Stimulated activated CD8-positive, alpha-beta memory T cell treated with anti-CD3 and anti-CD28 coated beads, Interleukin-4, amount 100 ng/mL, for 4 hours (primary cell): ENCODE measurements at places on chromosomes 5 and 9.

DNA sequence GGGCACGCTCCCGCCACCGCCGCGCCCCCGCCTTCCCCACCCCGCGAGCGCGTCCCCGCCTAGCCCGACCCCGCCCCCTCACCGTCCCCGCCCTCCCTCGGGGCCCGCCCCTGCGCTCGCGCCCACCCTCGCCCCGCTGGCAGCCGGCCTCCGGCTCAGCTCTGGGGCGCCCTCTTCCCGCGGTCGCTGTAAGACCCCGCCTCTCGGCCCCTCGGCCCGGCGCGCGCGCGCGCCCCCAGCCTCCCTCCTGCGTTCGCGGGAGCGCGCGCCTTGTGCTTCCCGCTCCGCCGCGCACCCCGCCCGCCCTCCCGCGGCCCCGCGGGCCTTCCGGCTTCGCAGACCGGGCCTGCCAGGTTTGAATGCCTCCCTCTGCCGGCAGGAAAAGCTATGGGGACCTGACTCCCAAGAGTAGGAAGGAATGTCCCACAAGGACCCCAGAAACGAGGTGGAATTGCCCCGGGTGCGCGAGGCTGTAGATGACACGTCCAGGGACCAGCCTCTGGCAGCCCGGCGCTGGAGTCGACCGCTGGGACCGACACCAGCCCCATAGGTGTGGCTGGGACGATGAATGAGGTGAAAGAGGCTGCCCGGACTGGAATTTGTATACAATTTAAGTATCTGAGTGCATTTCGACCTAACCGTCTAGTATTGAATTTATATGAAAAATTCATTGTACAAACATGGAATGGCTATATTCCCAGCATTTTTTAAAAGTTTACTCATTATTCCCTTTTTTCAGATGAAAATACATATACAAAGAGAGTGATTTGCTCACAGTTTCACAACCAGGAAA lies 416 bp upstream of the PTBP3 start:
- DNase-seq, result peak; percentile 86

GRCh38 chr5:142872795-142873194 lies 102.6 kb downstream of the ARHGAP26 start:
- no peak for DNase-seq

DNA sequence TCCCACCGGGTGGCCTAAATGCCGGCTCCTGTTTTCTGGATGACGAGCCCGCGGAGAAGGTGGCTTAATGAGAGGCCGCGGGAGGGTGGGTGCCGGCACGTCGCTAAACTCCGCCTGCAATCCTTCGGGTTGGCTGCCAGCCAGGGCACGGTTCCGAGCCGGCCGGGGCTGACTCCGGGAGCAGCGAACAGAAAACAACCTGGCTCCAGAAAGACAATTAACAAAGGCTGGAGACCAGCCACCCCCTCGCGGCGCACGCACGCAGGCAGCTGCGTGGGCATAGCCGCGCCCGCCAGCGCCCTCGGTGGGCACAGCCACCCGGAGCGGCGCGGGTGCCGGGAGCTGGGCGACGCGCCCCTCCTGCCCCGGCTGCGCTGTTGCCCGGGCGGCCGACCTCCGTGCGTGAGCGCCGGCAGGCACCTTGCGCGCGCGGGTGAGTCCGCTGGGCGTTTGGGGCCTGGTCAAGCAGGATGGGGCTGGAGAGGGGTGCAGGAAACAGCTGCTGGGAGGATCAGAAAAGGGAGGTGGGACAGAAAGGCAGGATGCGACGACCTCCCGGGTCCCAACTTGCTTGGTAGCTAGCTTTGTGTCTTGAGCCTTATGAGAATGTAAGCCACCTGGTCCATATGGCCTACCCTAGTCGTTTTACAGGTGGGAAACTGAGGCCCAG lies at the start of gene ARHGEF37:
Gene ARHGEF37, plus strand, starts transcription at position 307 of the 670 bp plus-strand sequence. CDS start 16,272 bp downstream, outside the sequence.
- DNase-seq, result no peak

DNA sequence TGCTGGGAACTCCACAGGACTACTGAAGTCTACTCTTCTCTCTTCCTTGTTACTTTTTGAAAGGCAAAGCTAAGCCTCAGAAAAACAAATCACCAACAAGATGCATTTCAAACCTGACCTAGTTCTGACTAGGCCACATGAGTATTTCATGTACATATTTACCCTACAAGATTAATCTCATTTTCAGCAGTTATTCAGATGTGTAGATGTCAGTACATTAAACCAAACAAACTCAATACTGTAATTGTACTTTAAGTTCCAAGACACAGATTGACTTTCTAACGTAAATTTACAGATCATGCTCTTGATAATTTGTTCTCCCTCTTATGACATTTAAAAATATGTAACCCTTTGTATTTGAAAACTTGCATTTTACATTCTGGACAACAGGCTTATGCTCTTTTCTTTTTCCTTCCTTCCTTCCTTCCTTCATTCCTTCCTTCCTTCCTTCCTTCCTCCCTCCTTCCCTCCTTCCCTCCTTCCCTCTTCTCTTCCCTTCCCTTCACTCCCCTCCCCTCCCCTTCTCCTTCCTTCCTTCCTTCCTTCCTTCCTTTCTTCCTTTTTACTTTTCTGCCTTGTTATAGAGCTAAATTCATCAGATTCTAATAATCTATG lies 1653.4 kb downstream of the EFNA5 start:
- DNase-seq, result no peak

DNA sequence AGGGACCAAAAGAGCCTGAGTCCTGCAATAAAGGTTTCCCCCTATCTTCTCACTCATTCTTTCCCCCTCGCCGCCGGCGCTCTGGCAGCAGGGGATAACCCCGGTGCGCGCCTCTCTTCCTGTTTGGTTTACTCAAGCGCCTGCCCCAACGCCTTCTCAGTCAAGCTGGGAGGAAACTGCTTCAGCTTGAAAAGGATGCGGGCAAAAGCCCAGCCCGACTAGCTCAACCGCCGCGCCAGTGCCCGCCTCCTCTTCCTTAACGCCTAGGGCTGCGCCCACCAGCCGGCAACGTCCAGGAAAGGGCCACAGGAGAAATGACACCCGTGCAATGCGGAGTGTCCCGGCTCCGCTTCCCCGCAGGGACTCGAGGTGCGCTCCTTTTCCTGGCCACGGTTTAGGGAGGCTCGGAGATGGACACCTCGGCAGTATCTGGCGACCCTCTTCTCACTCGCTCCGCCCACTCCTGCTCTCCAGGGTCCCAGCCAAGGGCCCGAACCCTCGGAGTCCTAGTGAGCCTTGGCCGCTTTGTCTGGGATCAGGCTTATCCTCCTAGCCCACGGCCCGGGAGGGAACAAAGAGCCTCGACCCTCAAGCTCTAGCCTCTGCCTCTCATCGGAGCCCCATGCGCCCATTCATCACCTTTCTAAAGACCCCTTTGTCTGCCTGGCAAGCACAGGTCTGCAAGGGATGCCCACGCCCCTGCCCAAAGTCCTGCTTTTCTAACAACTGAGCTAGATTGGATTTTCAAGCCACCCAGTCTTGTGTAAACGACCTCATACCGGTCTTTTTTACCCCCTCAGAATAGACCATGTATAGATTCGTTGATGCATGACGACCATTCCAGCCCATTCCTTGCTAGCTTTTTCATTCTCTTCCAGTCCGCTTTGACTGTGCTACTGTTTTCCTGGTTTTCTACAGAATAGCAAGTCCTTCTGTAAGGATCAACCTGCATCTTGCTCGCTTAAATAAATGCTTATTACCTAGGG lies 2.0 kb downstream of the ST8SIA4 start:
- peak; percentile 91 for DNase-seq

DNA sequence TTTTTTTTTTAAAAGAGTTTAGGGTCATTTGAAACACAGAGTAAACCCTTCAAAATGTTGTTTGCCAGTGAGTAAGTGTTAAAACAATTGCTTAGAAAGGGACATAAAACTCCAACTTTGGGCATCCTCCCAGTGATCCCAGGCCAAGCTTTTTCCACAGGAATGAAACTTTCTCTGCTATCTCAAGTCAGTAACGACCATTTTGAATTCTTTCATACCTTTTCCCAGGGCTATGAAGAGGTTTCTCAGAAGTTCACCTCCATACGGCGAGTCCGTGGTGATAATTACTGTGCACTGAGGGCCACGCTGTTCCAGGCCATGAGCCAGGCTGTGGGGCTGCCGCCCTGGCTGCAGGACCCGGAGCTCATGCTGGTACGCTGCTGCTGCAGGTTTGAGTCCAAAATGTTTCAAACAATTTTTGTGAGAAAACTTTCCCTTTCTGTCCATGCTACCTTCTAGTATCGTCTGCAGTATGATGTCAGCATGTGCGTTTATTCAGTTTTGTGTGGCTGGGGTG lies 16.8 kb downstream of the OTULIN start:
- no peak for DNase-seq

GRCh38 chr9:82560457-82560904 lies 502.5 kb downstream of the RASEF start:
- DNase-seq, result no peak

GRCh38 chr5:84228266-84228665 lies 156.4 kb downstream of the EDIL3 start:
- DNase-seq, result no peak

GRCh38 chr5:130061746-130062145 lies 157.5 kb downstream of the CHSY3 start:
- DNase-seq, result no peak

GRCh38 chr5:6115852-6116251 lies 262.5 kb downstream of the MED10 start:
- no peak for DNase-seq

DNA sequence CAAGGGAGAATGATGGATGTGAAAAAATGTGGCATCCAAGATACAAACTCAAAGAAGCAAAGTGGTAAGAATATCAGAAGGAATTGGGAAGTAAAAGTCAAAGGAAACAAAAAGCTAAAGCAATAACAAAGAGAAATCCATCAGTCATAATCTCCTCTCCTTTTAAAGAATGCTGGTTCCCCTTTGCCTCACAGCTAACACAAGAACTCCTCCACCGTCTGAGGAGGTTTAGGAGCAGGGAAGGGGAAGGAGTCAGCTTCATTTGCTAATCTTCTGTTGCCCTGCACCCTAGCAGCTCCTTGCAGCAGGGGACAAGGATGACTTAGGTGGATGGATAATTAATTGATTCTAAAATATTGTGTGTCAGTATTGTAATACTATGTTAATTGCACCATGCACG lies 16.4 kb downstream of the CD274 start:
- no peak for DNase-seq

DNA sequence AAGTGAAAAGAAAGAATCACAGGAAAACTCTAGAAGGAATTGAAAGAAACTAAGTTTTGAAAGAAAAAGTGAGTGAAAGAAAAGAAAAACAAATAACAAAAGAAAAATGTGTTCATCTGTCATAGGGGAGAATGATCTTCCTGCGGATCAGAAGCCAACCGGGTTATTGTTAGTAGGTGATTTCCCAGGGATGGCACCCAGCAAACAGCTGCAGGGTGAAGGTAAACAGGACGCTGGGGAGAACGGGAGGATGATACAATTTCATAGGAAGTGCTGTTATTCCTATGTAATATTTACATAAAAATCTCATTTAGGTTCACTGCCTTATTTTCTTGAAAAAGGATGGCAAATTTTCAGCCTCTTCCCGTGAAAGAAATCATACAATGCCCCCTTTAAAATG lies 72.4 kb upstream of the LHFPL2 start:
- DNase-seq, result no peak

GRCh38 chr9:130172858-130173665 lies 858 bp downstream of the NCS1 start:
- peak; percentile 38 for DNase-seq

DNA sequence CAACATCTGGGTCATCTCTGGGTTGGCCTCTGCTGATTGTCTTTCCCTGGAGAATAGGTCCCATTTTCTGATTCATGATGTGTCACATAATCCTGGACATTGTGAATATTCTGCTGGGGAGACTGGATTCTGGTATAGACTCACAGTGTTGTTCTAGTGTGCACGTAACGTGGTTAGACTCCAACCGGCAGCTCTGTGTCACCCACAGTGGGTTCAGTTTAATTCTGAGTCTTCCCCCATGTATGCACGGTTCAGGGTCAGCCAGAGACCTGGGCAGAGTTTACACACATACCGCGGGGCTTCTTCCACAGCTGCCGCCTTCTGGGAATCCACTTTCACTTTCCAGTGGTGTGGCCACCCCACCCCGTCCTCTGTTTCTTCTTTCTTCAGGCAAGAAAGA lies 38.0 kb upstream of the LRRC14B start:
- DNase-seq, result no peak

- no peak for DNase-seq
Measured at GRCh38 chr9:120820095-120820494, 22.6 kb downstream of the PSMD5 start.

GRCh38 chr9:77023726-77024125 lies 4.3 kb downstream of the FOXB2 start:
- no peak for DNase-seq

DNA sequence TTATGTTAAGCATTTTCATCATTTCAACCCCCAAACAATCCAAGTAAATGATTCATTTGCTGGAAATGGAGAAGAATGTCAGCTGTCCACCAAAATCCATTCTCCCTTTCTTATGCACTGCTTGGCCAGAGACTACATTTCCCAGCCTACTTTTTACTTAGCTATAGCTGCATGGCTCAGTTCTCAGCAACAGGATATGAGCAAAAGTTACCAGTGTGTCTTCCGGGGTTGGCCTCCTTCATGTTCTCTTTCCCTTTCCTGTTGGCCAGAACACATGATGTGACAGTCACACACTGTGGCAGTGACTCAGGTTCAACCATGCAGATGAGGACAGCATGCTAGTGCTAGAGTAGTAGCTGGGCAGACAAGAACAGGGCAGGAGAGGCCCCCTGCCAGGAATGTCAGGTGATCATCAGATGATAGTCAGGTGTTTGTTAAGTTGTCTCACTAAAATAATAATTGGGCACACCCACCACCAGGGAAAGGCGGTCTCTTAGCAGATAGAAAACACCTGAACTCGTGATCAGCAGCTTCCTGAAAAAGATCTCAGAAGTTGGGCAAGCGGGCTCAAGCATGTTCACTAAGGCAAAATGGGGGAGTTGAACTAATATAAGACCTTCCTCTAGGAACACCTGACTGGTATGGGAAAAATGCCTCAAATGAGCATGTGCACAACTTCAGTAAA lies 12.2 kb downstream of the GPR150 start:
- peak; percentile 46 for DNase-seq

DNA sequence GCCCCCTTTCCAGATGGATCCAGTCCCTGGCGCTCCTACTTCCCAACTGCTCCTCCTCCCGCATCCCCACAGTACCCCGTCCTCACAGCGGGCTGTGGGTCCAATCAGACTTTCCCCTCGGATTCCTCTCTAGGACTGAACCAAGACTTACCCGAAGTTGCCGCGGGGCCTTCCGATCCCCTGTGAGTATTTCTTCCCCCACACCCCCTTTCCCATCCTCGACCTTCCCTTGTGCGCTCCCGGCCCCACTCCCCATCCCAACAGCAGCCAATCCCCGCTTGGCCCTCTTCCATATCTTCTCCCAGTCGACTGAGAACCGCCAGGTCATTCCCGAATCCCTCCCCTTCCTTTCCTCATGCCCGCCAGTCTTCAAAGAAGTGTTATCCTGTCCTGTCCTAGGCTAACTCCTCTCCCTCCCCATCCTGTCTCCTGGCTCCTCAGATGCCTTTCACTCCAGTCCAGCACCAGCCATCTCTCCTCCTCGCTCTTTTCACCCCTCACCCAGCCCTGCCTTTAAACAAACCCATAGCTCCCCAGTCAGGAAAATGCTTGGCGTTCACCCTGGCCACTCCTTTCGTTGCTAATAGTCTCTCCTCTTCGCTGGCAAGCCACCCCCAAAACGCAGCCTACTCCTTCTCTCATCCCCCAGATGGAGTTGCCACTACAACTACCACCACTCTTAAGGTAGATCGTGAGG lies 646 bp downstream of the SWI5 start:
- no peak for DNase-seq
